ENCODE measurements at places on chromosomes 2 and 18. TPM values are rescaled to one million over a fixed set of nuclear protein-coding genes. Genes with fewer than 3 reads are reported as not detected.

The MC4R gene
- total RNA-seq: not detected

The CDC42EP3 gene
- total RNA-seq: 36.4 TPM

The STRADB gene
- total RNA-seq: 11.0 TPM

The SCG2 gene
- total RNA-seq: not detected

The TTR gene
- not detected for total RNA-seq

The GLB1L gene
- total RNA-seq: 0.86 TPM

The ERICH2 gene
- not detected for total RNA-seq

The GPD2 gene
- total RNA-seq: 11.3 TPM

The CCDC121 gene
- total RNA-seq: 0.79 TPM

The FEV gene
- total RNA-seq: not detected

The ABCG8 gene
- total RNA-seq: not detected
